Placental pericyte (primary cell): ENCODE measurements at places on chromosomes 4 and X. TPM values are rescaled to one million over a fixed set of nuclear protein-coding genes. Genes with fewer than 3 reads are reported as not detected.

The IL15 gene
- total RNA-seq = 3.5 and 7.0 TPM in 2 replicates

The GPC4 gene
- total RNA-seq = under 0.01 TPM in 2 replicates

The PDE6B gene
- 2.6 TPM in 1 of 2 replicates, not detected in the other for total RNA-seq

The SSX2B gene
- not detected in 2 replicates for total RNA-seq

The TGIF2LX gene
- not detected in 2 replicates for total RNA-seq
